ENCODE measurements at places on chromosomes 5 and 9.

DNA sequence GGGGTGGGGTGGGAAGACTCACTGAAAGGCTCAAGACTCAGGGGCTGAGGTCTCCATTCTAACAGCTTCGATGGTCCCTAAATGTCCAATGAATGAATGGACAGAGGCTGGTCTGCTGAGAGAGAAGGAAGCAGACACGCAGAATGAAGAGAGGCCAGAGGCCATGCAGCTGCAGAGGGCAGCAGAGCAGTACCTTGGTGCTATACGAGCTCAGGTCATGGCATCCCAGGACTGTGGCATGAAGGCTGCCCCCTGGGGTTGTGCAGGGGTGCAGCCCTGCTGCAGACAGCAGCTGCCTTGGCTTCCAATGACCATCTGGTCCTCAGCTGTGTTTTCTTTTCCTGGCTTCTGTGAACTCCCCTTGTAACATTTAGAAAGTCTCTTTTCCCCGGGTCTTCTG is 15.2 kb upstream of the CORO2A start:
- DNase-seq: no peak

DNA sequence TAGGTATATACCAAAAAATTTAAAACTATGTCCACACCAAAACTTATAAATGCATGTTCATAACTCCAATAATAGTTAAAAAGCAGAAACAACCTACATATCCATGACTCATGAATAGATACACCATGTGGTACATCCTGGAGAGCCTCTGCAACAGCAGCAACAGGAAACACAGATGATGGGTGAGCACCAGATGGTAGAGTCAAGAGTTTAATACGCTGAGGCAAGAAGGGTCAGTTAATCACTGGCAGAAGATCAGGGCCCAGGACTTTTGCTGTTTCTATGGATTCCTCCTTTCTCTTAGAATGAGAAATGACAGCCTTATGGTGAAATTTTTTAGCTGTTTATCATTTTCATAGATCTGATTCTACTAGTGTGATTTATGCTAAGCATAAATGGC is 351.8 kb upstream of the ADAMTSL1 start:
- no peak for DNase-seq

- DNase-seq: no peak
Observed at GRCh38 chr5:53361708-53362107, 118.7 kb upstream of the FST start.

GRCh38 chr5:39422036-39422606 is 2.7 kb downstream of the DAB2 start:
- no peak for DNase-seq

- DNase-seq: no peak
Observed at GRCh38 chr9:37197158-37198038, 77.0 kb downstream of the ZCCHC7 start.

DNA sequence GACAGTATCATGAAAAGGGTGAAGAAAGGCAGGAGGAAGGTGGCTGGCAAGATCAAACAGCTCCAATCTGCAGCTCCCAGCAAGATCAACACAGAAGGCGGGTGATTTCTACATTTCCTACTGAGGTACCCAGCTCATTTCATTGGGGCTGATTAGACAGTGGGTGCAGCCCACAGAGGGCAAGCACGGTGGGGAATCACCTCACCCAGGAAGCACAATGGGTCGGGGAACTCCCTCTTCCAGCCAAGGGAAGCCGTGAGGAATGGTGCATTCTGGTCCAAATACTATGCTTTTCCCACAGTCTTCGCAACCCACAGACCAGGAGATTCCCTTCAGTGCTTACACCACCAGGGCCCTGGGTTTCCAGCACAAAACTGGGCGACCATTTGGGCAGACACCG is 66.8 kb downstream of the CAMSAP1 start:
- no peak for DNase-seq

- peak; percentile 46 for DNase-seq
Observed at GRCh38 chr9:34664281-34665066, 2.0 kb upstream of the CCL27 start.

DNA sequence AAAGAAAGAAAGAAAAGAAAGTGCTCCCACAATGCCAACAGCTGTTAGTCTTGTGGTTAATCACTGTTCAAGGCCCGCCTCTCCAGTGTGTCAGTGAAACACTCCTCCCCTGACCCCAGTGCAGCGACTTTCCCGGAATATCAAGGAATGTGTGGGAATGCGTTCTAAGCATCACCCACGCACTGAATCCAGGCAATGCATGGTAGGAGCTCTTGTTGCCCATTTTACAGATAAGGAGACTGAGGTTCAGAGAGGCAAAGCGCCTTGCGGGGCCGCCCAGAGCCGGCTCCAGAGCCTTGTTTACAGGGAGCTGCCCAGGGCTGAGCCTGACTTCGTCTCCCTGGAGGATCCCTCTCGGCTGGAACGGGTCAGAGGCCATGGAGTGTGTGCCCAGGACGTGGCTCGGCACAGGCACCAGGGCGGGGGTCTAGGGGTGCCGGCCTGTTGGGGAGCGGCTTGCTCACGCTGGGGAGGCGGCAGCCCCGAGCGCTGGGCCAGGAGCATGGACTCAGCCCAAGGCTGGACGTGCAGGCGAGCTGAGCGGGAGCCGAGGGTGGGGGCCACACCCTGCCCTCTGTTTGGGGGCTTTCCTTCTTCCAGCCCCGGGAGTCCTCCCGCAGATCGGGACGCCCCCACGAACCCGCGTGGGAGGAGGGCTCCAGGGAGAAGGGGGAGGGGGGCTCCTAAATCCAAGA is 823 bp downstream of the ST6GALNAC6 start:
- no peak for DNase-seq

GRCh38 chr5:120640778-120641177 is 176.7 kb downstream of the PRR16 start:
- no peak for DNase-seq

- DNase-seq: no peak
Observed at GRCh38 chr5:143431789-143432188, 28.3 kb upstream of the NR3C1 start.

DNA sequence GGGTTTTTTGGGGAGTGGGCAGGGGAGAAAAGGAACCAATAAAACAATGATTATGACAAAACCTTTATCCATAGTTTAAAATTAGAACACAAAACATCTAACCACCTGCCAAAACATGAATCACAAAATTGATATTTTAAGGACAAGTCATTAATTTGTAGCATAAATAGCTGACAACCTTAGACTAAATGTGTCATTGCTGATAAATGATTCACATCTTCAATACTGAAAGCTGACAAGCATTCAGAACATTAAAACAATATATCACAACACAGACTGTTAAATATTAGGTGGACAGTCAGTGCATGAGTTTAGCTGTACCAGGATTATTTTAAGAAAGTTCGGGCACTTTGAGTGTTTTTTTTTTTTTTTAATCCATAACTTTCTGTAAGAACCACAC is 71.5 kb downstream of the NR3C1 start:
- DNase-seq: no peak

DNA sequence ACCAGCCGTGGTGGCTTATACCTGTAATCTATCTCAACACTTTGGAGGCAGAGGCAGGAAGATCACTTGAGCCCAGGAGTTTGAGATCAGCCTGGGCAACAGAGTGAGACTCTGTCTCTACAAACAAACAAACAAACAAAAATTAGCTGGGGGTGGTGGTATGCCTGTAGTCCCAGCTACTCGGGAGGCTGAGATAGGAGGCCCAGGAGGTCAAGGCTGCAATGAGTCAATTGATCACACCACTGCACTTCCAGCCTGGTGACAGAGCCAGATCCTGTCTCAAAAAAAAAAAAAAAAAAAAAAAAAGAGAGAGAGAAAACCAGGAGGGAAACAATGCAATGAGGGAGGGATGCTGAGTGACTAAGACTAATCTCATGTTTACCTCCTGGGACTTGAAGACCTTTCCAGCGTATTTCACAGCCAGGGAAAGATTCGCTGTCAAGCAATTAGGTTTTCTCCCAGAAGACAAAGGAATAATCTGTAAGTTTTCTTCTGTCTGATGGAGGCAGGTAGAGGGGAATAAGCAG is 51.1 kb upstream of the MIER3 start:
- DNase-seq: no peak

- DNase-seq: no peak
Observed at GRCh38 chr5:168300326-168301182, 9.1 kb downstream of the WWC1 start.

GRCh38 chr9:94692601-94693000 is 33.9 kb upstream of the AOPEP start:
- no peak for DNase-seq

- DNase-seq: no peak
Observed at GRCh38 chr5:74476819-74477453, 163.6 kb downstream of the ENC1 start.

- no peak for DNase-seq
Observed at GRCh38 chr9:114588651-114589526, 1.3 kb downstream of the ATP6V1G1 start.

- DNase-seq: no peak
Observed at GRCh38 chr5:173757403-173758209, 130.5 kb upstream of the CPEB4 start.

- no peak for DNase-seq
Observed at GRCh38 chr5:131952301-131952857, 6.9 kb upstream of the MEIKIN start.

- no peak for DNase-seq
Observed at GRCh38 chr5:103512500-103512899, 50.1 kb downstream of the NUDT12 start.
